ENCODE measurements at places on chromosomes 2 and 18.

- DNase-seq, result no peak
Measured at GRCh38 chr2:102803897-102804217, 42.0 kb downstream of the TMEM182 start.

DNA sequence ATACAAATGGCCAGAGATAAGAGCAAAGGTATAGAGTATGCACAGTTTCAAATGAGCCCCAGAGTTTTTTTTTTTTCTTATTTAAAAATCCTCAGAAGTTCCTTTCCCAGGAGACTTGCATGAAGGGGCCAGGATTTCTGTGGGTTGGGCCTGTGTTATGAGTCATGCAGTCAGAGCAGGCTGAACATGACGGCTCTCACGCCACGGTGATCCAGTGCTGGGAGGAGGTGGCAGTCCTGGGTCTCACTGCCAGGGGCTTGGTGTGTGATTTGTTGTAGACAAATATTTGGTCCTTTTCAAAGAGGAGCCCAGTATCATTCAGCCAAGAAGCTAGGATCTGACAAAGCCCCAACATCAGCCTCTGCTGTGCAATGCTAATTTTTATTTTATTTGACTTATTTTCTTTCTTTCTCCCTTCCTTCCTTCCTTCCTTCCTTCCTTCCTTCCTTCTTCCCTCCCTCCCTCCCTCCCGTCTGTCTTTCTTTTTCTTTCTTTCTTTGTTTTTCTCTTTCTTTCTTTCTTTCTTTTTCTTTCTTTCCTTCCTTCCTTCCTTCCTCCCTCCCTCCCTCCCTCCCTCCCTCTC lies 10.4 kb upstream of the KCNE4 start:
- DNase-seq, result no peak

DNA sequence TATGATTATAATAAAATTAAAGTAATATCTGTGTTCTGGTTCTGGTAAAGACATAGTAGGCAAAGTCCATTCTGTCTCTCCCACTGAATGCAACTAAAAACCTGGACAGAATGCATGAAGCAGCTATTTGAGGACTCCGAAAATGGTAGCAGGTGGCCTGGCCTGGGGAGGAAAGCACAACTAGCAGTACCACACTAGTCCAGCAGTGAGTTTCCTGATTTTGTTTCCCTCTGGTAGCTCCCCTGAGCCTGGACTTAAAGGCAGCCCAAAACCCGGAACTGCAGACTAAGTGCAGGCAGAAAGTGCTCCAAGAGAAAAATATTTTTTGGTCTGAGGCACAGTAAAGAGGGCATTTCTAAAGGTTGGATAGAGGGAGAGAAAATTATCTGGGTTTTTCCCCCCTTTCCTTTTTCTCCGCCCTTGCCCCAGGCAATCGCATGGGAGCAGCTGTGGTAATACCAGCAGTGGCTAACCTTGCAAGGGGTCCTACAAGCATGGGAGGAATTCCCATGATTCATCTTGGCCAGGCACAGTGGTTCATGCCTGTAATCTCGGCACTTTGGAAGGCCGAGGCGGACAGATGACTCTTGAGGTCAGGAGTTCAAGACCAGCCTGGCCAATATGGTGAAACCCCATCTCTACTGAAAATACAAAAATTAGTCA lies 32.3 kb downstream of the ASXL2 start:
- no peak for DNase-seq

DNA sequence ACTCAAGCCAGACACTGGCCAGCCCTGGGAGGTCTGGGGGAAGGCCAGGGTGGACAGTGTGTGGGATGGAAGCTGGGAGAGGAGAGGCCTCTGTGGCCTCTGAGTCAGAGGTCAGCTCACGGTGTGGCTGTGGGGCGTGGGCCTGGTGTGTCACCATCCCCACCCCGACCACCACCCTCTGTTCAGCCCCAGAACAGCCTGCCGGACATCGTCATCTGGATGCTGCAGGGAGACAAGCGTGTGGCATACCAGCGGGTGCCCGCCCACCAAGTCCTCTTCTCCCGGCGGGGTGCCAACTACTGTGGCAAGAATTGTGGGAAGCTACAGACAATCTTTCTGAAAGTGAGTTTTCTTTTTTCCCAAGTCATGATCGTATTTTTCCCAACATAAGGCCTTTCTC lies 110.5 kb downstream of the DYSF start:
- DNase-seq, result no peak

DNA sequence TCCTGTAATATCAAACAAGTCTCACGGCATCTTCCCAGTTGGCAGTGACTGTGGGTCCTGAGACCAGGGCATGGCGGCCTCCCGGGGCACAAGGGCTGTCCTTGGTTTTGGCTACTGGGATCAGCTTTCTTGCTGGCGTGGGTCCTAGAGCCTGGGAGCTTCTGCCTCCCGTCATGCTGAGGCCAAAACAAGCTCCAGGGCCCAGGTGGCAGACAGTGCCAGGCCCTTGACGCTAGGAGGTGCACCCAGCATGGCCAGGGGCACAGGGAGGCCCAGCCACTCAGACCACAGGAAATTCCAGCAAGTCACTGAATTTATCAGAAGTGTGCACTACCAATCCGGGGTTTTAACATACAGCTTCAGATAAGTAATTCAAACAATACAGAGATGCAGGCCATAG lies 184.7 kb downstream of the EIPR1 start:
- no peak for DNase-seq

DNA sequence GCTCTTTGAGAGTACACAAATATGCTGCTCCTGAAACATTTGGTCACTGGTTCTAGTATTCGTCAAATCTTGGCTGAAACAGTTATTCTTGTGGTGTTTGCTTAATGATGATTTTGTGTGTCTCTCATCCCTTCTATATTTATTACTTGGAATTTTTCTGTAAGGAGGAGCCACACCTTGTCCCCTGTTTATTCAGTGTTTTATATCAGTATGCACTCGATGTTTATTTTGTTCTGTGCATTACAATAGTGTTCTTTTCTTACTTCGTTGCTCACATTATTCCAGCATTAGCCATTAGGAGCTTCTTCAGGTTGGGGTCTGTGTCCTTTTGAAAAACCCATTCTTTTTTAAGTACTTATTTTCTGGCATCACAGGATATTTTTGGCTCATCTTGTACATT lies 5.1 kb upstream of the RAMP1 start:
- DNase-seq, result no peak

DNA sequence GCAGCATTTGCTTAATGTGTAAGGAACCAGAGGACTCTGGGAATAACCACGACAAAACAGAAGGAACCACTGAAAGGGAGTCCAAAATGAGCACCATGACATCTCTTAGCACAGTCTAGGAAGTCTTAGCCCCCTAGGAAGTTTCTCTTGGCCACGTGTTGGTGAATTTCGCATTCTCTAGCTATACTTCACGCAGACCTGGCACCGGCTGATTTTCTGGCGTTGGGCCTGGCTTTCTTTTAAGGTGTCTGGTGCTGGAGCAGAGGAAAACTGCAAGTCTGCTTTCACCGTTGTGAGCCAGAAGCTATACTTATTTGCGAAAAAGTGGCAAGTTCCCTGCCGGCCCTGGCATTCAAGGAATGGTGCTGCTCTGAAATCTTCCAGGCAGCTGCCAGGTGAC lies 156.9 kb downstream of the COL4A4 start:
- no peak for DNase-seq

- DNase-seq, result peak; percentile 16
Measured at GRCh38 chr2:8587920-8588830, 93.7 kb upstream of the ID2 start.

DNA sequence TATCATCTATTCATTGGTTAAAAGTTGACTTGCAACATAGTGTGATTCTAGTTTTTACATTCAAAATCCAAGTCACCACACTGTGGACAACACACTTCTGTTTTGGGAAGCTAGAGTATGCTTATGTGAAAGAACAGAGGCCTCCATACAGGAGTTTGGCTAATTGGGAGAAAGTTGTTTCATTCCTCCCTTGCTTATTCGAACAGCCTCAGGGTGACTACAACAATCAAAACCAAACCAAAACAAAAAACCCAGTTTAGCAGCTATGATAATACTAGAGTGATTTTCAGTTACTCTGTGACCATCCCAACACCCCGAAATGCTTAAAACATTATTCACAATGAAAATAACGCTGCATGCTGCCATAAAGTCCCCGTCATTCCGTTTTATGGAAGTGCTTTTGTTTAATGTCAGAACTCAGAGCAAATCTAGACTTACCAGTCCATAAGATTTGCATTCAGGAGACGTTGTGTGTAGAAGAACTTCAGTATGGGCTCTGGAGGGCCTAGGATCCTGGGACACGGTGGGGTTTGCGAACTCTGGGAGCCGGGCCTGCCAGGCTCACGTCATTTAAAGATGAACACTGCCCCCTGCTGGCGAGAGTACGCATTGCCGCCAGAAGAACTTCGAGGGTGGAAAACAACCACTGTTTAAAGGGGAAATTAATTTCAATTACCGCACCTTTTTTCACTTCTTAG lies 111.4 kb downstream of the FTCDNL1 start:
- peak; percentile 19 for DNase-seq

DNA sequence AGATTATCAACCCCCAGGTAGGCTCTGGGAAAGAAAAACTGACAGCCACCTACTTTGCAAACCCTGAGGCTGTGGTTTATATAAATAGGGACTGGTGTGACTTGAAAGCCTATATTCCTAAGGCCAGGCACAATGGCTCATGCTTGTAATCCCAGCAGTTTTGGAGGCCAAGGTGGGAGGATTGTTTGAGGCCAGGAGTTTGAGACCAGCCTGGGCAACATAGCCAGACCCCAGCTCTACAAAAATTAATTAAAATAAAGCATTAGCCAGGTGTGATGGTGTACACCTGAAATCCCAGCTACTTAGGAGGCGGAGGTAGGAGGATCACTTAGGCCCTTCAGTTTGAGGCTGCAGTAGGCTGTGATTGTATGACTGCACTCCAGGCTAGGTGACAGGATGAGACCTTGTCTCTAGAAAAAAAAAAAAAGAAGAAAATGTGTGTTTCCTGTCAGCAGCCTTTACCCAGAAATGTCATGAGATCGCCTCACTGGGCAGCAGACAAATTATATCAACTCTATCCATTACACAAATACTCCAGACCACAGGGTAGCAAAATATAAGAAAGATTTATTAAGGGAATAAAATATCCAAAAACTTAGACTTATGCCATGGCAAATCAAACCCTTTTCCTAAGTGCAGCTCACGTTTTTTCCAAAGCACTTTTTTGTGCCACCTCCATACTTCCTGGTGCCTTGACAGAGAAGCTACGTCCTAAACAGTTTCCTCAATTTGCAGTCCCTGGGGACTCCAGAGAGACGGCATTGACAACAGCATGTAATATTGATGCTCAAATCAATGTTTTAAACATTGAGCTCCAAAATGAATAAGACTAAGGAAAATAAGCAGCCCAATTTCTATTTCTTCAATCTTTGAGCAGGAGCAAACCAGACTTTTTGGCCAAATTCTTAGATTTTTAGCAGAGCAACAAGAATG lies 190.8 kb upstream of the NDUFV2 start:
- no peak for DNase-seq

- no peak for DNase-seq
Measured at GRCh38 chr2:214096208-214096715, 314.6 kb upstream of the VWC2L start.

GRCh38 chr2:63853527-63854310 lies 12.0 kb downstream of the UGP2 start:
- no peak for DNase-seq

GRCh38 chr2:217650716-217651360 lies 352.0 kb downstream of the TNS1 start:
- no peak for DNase-seq

GRCh38 chr18:50606609-50607008 lies 46.7 kb downstream of the MAPK4 start:
- DNase-seq, result no peak

- no peak for DNase-seq
Measured at GRCh38 chr2:143489145-143489544, 359.9 kb downstream of the ARHGAP15 start.

- DNase-seq, result peak; percentile 46
Measured at GRCh38 chr2:11248-11941, 34.9 kb downstream of the FAM110C start.

DNA sequence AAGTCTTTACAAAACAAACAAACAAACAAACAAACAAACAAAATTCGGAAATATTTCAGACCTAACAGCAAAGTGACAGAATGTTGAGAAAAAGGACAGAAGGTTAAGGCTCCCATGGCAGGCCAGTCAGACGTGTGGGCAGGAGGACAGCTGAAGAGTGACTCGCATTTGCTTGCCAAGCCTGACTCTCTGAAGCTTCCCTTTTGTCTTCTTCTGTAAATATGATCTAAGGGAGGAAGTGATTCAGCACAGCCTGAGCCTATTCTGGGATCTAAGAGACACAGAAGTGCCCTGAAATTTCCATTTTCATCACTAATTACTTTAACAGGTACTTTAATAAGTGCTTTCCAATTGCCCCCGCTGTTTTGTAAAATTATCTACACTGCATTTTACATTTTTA lies 134.0 kb upstream of the LYPD1 start:
- DNase-seq, result no peak

Data from central memory CD4-positive, alpha-beta T cell (primary cell).